ENCODE measurements at places on chromosomes 2 and 18. TPM values are rescaled to one million over a fixed set of nuclear protein-coding genes. Genes with fewer than 3 reads are reported as not detected.

DNA sequence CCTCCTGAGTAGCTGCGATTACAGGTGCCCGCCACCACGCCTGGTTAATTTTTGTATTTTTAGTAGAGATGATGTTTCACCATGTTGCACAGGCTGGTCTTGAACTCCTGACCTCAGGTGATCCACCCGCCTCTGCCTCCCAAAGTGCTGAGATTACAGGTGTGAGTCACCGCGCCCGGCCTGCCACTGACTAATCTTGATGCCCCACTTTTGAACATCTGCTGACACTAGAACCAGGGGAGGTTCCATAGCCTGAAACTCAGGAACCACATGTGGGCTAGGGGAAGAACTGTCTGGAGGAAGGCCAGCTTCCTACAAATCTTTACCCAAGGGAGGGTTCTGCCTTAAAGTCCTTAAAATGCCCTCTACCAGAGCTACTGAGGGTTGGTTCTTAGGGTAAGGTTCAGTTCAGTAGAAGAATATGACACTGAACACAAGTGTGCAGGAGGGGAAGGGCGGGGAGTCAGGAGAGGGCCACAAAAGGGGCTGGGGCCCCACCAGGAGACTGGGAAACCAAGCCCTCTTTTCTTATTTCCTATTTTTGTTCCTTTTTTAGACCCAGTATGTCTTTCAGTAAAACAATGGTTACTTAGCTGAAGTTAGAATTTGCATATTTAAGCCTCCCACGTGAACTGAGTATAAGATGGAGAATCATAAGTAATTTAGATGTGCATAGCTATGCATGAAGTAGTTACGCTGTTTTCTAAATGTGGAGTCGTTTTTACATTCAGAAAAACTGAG is 6.3 kb upstream of the RAB31 start:
- DNase-seq, result peak; percentile 63

Gene GRP
- total RNA-seq, result 2.9 TPM

GRCh38 chr2:51350100-51350499 is 318.2 kb upstream of the NRXN1 start:
- DNase-seq, result no peak

GRCh38 chr2:235165136-235165535 is 213.3 kb downstream of the SH3BP4 start:
- no peak for DNase-seq

DNA sequence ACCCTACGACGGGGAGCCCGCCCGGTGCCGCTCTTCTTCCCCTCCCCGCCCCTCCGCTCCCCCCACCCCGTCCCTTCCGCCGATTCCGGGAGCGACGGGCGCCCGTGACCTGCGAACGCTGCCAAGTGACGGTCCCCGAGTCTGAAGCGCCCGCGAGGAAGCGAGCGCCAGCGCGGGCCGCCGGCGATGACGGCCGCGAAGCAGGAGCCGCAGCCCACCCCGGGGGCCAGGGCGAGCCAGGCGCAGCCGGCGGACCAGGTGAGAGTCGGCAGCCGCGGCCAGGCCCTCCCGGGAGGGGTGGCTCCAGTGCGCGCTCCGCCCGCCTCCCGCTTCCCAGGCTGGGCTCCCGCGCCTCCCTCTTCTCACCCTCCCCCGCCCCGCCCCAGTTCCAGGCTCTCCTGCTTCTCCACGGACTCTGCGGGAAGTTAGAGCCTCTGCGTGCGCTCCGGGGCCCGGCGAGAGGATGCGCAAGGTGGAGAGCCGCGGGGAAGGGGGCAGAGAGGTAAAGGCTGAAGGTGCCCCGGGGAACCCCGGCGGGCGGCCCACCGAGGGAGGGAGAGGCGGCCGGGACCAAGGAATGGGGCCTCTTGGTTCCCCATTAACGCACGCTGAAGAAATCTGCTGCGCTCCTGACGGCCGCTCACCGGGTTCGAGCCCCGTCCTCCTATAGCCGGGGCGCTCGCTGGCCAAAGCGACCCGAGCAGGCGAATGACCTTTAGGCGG is 719.5 kb downstream of the DPP10 start:
- peak; percentile 61 for DNase-seq

GRCh38 chr2:236130349-236130998 is 37.7 kb downstream of the GBX2 start:
- DNase-seq, result no peak

DNA sequence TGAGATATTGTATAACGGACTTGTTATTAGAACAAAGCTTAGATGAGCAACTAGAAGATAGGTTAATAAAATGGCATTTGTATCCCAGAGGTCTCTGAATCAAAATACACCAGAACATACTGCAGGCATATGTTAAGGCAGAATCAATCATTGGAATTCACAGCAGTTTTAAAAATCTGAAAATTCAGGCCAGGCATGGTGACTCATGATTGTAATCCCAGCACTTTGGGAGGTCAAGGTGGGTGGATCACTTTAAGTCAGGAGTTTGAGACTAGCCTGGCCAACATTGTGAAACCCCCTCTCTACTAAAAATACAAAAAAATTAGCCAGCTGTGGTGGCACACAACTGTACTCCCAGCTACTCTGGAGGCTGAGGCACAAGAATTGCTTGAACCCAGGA is 405.2 kb downstream of the ZEB2 start:
- DNase-seq, result no peak

GRCh38 chr18:58891776-58892175 is 27.1 kb downstream of the ZNF532 start:
- DNase-seq, result no peak

Gene ARHGEF4
- 32.4 TPM for total RNA-seq

Gene ZBTB7C
- total RNA-seq, result 0.49 TPM

DNA sequence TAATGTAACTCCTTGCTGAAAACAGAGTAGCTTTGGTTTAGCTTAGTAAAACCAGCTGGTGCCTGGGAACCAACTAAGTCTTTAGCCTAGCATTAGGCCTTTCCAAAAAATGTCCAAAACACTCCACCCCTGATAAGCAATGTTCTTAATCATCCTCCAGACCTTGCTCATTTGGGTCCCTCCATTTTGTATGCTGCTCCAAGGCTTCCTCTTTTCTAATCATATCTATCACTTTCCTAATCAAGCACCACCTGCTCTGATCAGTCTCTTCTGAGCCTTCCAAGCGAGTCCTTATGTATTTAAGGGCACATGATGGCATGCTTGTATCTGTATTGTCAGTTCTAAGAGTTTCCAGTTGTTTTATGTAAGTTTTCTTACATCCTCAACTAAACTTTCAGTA is 23.6 kb downstream of the THADA start:
- no peak for DNase-seq

- no peak for DNase-seq
Measured at GRCh38 chr18:77052983-77053309, 79.6 kb downstream of the MBP start.

GRCh38 chr2:191617575-191617974 is 60.4 kb upstream of the NABP1 start:
- no peak for DNase-seq

Gene GAD1
- not detected for total RNA-seq

Gene BUB1
- 0.81 TPM for total RNA-seq

DNA sequence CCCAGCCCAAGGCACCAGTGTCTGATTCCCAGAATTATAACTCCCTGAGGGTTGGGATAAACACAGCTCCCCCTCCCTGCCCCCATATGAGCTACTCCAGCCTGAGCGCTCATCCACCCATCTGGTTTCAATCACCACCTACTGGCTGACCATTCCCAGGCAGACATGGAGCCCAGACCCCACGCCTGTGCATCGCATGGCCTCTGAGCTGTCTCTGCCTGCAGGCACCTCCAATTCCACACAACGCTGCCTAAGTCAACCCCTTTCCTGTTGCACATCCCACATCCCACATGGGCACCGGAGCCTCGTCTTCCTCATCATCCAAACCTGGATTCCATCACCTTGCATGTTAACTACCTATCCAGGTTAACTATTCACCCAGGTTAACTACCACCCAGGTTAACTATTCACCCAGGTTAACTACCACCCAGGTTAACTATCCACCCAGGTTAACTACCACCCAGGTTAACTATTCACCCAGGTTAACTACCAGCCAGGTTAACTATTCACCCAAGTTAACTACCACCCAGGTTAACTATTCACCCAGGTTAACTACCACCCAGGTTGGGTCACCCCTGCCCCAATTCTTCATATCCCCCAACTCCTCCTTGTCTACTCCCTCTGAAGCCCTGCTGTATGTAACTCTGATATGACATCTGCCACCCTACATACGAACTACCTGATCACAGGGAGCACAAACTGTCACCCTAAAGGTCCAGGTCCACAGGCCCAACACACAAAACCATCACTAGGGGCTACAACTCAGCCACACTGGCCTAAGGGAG is 47.8 kb downstream of the TEX51 start:
- DNase-seq, result no peak

- no peak for DNase-seq
Measured at GRCh38 chr18:79460481-79461300, 65.0 kb downstream of the NFATC1 start.

GRCh38 chr2:62814123-62814522 is 108.6 kb downstream of the EHBP1 start:
- no peak for DNase-seq

DNA sequence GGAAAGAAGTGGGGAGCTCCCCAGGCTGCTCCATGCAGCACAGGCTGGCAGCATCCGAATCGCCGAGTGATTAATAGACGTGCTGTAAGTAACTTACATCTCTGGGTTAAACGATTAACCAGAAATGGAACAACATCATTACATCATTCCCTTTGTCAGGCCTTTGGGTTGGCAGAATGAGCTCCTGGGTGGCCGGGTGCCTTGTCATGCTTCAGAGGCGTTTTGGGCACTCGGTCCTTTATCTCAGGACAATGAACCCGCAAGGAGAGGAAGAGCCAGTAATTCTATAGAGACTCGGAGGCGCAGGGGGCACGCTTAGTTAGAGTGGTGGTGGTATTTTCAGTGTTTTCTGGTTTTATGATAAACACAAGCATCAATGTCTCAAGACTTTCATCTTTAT is 146.9 kb upstream of the TPO start:
- no peak for DNase-seq

DNA sequence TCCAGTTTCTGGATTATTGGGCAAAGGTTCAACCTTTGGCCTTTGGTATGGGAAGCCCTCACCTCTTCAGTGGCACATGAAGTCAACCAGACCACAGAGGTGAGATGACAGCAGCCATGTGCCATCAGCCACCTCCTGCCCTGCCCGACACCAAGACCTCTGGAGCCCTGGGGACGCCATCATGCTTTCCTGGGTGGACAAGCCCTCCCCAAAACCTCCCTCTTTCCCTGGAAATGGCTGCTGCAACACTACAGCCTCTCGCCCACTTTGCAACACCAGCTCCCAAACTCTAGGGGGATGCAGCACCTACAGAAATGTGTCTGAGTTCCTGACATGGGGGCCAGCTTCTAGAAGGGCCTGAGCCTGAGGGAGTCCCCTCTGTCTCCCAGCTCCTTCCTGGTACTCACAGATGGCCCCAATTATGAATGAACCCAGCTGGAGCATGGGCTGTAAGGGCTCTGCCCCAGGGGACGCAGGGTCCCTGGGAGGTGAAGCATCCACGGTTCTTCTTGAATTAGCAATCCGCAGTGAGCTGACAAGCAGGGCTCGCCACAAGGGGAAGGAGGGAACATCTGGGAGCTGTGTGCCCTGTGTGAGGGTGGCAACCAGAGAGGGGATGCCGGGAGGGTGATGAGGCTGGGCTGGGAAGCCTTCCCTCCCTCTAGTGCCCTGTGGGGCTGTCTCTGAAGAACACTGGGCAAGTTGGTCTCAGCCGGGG is 268.5 kb upstream of the HDAC4 start:
- DNase-seq, result no peak

GRCh38 chr2:45331410-45331786 is 279.7 kb downstream of the SRBD1 start:
- no peak for DNase-seq

DNA sequence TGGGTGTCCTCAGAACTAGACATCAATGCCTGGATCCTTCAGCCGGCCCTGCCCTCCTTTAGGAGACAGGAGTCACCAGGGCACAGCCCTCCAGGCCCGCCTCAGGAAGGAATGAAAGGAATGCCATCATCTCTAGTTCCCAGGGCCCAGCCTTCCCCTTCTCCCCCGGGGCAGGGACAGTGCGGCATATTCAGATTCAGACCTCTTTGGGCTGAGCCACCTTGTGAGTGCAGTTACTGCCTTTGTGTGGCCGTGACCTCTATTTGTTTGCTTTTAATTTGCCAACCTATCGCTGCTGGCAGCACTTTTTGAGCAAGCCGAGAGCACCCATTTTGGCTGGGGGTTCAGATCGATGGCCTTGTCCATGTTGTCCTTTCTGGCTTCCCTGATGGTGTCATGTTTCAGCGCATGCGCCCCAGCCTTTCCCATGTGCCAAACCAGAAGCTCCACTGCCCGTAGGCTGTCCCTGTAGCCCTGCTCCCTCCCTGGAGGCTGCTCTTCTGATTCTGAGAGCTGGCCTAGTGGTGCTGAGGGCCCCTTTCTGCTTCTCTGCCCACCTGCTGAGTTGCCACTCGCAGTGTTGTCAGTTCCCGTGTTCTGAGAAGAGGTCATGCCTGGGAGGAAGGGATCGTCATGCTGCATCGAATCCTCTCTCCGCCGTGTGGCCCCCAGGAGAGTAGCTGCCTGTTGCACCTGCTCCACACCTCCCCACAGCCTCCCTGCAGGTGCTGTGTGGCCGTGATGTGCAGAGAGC is 10.9 kb downstream of the ANKRD23 start:
- DNase-seq, result peak; percentile 81

Gene RNF125
- 3.0 TPM for total RNA-seq

GRCh38 chr18:76860411-76860810 is 38.1 kb downstream of the ZNF236 start:
- no peak for DNase-seq

DNA sequence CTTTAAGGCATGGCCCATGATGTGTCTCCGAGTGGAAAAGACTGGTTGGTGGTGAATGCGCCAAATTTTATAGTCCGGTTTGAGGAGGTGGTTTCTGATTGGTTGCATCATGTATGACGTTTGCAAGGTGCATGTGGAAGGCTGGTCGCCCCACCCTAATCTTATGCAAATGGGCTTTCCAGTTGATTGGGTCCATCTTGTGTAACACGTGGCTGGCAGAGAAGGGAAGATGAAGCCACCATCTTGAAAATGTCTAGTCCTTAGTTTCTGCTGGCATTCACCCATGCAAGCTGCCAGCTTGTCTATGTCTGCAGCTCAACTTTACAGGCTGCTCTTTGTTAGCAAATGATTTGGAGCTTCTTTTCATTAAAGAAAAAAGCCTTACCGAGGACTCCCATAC is 132.2 kb downstream of the PIK3C3 start:
- DNase-seq, result no peak

DNA sequence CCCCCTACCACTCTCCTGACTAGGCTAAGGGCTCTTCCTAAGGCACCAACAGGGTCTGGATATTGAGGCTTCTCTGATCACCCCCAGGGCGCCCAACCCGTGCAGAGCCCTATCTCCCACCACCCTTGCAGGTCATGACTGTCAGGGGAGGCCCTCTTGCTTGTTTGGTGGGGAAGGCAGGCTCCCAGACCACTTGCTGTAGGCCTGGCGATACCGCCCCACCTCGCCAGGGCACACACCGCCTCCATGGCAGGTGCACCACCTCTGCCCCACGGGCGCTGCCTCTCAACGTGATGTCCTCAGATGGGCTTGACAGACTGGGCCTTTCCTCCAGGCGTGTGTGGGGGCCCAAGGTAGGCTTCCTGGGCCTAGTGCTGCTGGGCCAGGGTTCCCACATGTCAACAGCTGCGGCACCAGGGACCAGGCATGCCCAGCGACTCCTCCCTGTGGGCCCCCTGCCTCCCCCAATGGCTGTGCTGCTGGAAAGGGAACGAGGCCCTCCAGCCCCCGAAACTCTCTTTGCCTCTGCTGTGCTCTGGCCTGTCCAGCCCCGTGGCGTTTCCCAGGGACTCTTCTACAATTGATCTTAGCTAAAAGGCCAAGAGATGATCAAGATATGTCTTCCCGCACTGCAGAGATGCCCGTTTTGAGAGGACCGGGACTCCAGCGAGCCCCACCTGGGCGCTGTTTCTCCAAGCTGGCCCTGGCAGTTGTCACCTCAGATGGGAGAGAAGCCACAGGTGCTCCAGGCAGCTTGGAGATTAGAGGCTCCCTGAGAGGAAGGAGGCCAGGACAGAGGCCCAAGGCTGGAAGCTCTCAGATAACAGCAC is 7.5 kb downstream of the NPPC start:
- no peak for DNase-seq
